Gastrocnemius medialis (tissue), 4 donors: ENCODE measurements at places on chromosomes 2 and 18. TPM values are rescaled to one million over a fixed set of nuclear protein-coding genes. Genes with fewer than 3 reads are reported as not detected.

SKOR2 gene
- not detected for total RNA-seq

STAT4 gene
- not detected for total RNA-seq

LIPG gene
- 6.4 TPM for total RNA-seq

HAAO gene
- 0.53 TPM for total RNA-seq

FHL2 gene
- total RNA-seq: 19.8 TPM

DAW1 gene
- not detected for total RNA-seq

KCNG2 gene
- total RNA-seq: not detected

NDUFAF7 gene
- 13.7 TPM for total RNA-seq

KCMF1 gene
- 166 TPM for total RNA-seq

KLHL41 gene
- 2,613 TPM for total RNA-seq

NRP2 gene
- 2.3 TPM for total RNA-seq

DAPL1 gene
- not detected for total RNA-seq

ATG16L1 gene
- 36.1 TPM for total RNA-seq

KLHL30 gene
- 224 TPM for total RNA-seq

ZC3H6 gene
- total RNA-seq: 6.3 TPM

EFR3B gene
- 0.29 TPM for total RNA-seq

GPR45 gene
- not detected for total RNA-seq
